CD4-positive, alpha-beta T cell treated with Interferon alpha-2 for 1 hour (primary cell): ENCODE measurements at places on chromosomes 3 and 15.

DNA sequence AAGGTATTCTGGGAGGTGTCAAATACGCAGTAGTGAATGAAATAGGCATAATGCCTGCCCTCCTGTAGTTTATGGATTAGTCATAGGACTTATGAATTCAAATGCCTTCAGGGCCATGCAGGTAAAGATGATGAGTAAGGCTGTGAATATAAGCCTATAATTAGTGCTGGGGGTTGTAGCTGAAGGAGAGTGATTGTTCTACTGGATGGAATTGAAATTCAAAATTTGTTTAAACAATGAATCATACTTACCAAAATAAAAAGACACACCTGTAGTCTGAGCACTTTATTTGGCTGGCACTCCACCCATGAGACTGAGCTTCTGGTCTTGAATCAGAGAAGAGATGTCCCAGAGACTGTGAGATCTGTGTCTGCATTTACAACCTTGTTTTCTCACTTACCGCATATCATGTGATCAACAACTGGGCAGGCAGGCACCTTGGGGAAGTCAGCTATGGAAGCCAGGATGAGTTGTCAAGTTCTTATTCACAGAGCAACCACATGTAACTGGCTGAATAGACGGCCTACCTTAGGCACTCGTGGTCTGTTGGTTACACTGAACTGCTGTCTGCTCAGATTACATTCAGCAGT, 291.8 kb downstream of the NAALADL2 start:
- DNase-seq, result no peak

- no peak for DNase-seq
Measured at GRCh38 chr15:50431204-50431603, 7.0 kb downstream of the USP8 start.

DNA sequence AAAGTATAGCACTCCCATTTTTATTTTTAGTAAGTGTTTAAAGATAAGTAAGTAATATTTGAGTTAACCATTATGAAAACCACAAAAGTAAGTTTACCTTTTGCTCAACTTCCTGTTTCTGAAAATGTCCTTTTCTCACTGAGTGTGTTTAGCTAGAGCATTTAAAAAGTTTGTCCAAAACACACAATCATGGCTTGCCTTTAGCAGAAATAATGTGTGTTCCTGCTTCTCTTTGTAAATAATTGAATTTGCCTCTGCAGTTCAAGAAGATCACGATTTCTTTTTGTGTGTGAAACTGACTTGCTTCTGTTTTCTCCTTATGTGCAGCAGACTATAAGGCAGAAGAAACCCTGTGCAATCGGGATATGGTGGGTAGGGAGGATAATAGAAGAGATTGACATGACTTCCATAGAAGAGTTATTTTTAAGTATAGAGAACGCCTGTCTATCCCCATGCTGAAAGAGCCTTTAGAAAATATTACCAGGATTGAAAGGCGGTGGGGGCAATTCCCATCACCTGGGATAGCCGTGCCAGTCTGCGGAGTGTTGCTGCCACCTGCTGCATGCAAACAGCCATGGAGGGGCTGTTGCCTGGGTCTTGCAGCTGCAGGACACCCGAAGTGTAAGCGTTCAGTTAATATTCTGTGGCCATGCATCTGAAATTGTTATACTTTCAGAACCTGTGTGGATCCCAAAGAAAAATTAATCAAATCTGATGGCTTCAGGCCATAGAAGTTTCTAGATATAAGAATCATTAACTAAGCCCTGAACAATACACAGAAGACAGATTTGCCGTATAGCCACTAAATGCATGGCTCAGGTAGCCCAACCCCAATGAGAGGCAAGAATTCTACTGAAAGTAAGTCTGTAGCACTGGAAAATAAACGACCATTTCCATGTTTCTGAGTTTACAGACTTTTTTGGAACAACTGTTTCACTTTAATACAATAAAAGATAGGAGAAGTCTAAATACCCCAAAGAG, 2.4 kb upstream of the CD96 start:
- peak; percentile 59 for DNase-seq

DNA sequence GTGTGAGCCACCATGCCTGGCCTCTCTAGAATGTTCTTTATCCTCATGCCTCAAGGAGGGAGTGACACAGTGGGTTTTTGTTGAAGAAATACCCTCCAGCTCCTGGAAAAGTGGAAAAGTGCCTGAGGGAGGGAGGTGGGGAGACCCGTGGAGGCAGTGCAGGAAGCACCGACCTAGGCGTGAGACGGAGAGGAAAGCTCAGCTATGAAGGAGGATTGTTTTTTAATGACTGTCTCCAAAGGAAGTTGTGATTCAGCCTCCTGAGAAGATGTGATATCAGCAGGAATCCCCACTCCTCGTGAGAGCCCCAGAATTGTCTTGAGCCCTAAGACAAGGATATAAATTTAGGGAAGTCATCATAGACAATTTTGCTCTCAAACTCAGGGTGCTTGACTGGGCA, 21.7 kb downstream of the RPLP1 start:
- DNase-seq, result no peak

DNA sequence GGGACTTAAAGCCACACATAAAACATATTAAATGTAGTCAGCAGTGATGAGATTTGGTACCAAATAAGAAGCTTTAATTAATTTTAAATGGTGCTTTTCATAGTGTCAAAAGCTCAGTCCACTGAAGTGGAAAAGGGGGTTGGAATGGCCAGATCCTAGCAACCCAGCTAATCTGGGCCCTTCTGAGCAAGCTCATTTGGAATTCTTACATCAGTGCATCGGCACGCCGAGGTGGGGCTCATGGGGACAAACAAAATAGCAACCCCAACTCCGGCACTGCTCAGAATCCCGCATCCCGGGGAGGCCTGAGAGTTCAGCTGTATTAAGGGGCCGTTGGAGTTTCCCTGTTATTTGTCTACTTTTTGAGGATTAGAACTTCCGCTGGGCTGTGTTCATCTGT, 526.4 kb downstream of the SOX2 start:
- DNase-seq, result no peak

- no peak for DNase-seq
Measured at GRCh38 chr15:41948490-41948889, 23.9 kb downstream of the EHD4 start.

GRCh38 chr3:141174674-141175073, 57.0 kb upstream of the PXYLP1 start:
- no peak for DNase-seq

- no peak for DNase-seq
Measured at GRCh38 chr3:194872669-194872977, 186.9 kb downstream of the FAM43A start.

DNA sequence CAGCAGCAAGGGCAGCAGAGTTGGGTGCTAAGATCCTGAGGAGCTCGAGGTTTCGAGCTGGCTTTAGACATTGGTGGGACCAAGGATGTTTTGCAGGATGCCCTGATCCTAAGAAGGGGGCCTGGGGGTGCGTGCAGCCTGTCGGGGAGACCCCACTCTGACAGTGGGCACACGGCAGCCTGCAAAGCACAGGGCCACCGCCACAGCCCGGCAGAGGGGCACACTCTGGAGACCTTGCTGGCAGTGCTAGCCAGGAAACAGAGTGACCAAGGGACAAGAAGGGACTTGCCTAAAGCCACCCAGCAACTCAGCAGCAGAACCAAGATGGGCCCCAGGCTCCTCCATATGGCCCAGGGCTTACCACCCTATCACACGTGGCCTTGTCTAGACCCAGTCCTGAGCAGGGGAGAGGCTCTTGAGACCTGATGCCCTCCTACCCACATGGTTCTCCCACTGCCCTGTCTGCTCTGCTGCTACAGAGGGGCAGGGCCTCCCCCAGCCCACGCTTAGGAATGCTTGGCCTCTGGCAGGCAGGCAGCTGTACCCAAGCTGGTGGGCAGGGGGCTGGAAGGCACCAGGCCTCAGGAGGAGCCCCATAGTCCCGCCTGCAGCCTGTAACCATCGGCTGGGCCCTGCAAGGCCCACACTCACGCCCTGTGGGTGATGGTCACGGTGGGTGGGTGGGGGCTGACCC, 18.8 kb downstream of the SEC61A1 start:
- DNase-seq, result no peak

DNA sequence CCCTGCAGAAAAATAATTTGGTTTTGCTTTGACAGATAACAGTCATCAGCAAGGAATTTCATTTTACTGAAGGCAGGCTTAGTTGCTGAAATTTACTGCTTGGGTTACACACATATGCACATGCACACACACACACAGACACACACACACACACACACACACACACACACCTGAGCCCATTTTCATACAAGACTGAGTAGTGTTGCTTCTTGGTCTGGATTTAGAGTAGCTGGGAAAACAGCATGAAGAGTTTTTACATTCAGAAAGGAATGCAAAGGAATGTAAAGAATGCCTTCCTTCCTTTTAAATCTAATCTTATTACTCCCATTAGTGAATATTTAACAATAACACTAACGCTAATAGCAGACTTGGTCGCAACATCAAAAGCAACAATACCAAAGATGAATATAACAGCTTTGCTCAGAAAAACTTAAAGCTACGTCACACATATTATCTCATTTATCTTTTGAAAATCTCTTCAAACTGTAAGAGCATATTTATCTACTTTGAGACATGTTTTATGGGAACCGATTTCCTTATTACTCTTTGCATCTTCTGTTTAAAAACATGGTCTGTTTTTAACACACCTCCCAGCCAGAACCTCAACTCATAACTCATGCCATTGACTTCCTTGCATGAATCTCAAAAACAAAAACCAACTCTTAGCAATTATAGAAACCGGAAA, 32.5 kb downstream of the RFTN1 start:
- DNase-seq, result peak; percentile 51

DNA sequence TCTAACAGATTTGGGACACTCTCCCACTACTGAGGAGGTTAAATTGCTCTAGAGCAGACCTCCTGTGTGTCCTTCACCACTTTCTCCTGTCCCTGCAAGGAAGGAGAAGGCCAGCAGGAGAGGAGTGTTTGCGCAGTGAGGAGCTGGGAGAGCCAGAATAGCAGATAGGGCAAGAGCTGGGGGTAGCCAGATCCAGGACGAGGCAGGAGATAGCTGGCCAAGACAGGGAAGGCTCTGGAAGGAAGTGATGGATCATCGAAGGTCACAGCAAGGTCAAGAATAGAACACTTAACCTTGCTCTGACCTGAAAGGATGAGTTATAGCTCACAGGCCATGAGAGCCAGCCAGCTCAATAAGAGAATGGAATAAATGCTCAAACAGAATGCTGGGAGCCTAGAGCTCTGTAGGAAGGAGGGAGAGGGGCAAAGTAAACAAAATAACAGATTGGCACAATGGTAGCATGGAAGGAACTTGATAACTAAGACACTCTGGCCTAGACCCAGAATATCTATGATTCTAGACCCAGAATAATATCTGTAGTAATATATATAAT, 37.5 kb upstream of the FSIP1 start:
- DNase-seq, result no peak

GRCh38 chr3:32366638-32367397, 24.8 kb upstream of the CMTM7 start:
- no peak for DNase-seq

GRCh38 chr3:143896486-143896885, 48.2 kb upstream of the SLC9A9 start:
- no peak for DNase-seq

- no peak for DNase-seq
Measured at GRCh38 chr3:114464548-114464947, 170.7 kb downstream of the TIGIT start.

- DNase-seq, result no peak
Measured at GRCh38 chr15:62779036-62779770, 263.3 kb upstream of the TPM1 start.

DNA sequence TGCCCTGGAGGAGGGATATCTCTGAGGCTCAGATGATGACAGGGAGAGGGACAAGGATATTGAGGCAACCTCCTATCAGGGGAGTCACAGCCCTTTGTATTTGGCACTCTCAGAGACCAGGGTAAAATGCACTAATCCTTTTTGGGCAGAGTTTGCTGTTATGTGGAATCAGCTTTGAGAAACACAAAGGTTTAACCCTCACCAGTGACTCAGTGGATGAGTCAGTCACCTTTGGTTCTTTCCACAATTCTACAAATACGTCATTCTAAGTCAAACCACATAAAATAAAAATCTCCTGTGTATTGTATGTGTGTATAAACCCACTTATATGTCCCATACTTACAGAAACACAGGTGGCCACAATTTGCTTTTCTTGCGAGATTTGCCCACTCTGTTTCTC, 5.1 kb downstream of the LSAMP start:
- no peak for DNase-seq

DNA sequence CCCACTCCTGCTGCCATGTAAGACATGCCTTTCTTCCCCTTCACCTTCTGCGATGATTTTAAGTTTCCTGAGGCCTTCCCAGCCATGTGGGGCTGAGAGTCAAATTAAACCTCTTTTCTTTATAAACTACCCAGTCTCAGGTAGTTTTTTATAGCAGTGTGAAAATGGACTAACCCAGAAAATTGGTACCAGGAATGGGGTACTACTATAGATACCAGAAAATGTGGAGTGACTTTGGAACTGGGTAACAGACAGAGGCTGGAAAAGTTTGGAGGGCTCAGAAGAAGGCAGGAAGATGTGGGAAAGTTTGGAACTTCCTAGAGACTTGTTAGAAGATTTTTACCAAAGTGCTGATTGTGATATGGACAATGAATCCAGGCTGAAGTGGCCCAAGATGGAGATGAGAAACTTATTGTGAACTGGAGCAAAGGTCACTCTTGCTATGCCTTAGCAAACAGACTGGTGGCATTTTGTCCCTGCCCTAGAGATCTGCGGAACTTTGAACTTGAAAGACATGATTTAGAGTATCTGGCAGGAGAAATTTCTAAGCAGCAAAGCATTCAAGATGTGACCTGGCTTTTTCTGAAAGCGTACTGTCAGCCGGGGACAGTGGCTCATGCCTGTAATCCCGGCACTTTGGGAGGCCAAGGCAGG, 52.7 kb downstream of the TMCC1 start:
- no peak for DNase-seq

DNA sequence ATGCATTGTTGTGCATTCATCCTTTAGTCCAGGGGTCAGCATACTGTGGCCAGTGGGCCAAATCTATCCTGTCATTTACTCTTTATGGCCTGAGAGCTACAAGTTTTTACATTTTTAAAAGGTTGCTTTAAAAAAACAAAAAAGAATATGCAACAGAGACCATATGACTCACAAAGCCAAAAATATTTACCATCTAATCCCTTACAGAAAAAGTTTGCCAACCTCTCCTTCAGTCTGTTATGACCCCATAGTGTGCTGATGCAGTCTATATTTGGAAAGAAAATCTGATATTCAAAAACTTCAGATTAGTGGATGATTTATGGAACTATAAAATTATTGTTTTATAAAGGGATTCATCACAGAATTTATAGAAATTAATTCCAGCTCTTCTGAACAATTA, 237.5 kb upstream of the IL12A start:
- DNase-seq, result no peak

- no peak for DNase-seq
Measured at GRCh38 chr3:89280301-89280700, 172.9 kb downstream of the EPHA3 start.

DNA sequence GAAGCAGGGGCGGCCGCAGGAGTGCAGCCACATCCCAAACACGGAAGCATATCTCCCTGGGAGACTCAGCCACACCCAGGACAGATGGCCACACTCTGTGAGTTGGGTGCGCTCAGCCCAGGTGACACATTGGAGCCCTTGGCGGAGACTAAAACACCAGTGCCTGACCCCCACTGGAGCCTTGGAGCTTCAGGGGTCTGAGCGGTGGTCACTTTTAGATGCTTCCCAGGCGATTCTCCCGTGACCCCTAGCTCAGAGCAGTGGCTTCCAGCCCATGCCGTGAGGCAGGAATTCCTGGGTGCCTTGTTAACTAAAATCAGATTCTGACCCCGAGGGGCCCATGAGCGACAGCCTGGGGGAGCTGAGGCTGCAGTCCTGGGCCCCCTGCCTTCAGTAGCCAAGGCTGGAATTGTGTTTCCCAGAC, 54.5 kb downstream of the PLXNA1 start:
- no peak for DNase-seq

GRCh38 chr3:176354843-176355242, 842.4 kb downstream of the TBL1XR1 start:
- DNase-seq, result no peak

- no peak for DNase-seq
Measured at GRCh38 chr15:66723826-66724731, 22.0 kb downstream of the SMAD6 start.
